ENCODE measurements at places on chromosomes 5 and 9.

DNA sequence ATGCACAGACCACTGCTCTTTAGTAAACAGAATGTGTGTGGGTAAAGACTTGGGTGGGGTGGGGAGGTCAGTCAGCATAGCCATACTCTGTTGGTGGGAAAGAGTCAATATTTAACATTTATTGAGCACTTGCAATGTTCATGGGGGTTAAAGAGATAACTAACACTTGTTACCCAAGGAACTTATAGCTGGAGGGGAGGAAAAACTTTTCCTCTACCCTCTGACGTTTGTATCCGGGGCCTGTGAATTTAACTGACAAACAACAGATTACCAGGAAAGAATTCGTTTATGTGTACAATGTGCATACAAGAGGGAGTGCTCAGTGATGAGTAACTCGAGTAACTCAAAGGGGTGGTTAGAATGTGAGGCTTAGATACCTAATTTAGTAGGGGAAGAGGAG, 6.8 kb upstream of the CLINT1 start:
- no peak for DNase-seq

DNA sequence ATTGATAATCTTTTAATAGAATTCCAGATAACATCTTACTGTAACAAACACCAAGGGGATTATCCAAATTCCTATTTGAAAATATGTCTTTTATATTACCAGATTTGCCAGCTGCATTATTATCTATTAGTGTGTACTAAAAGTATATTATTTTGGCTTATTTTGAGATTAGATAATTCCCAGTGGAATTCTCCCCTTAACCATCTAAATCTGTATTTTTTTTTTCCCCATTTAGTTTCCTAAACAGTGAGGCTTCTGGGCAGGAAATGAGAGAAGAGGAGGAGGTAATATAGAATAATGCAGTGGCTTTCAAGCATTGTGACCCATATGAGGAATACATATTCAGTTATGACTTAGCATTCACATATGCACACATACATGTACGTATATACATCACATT, 53.5 kb upstream of the ABL1 start:
- DNase-seq = no peak

- DNase-seq = no peak
Observed at GRCh38 chr9:103941104-103941503, 153.0 kb upstream of the SMC2 start.

DNA sequence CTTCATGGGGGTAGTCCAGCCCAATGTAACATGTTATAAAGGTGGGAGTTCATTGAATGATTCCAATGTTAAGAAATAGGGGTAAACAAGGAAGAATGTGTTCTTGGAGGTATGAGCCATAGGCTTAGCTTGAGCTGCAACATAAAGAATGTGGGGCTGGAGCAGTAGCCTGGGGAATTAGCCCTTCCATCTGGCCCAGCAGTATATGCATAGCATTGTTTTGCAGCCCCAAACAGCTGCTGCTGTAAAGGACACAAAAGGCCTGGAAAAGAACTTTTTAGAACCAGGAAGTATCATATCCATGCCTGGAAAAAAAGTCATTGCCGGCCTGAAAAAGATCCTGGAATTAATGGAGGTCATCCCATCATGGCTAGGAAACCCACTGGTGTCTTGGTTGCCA, 55.8 kb upstream of the SMARCA2 start:
- no peak for DNase-seq

DNA sequence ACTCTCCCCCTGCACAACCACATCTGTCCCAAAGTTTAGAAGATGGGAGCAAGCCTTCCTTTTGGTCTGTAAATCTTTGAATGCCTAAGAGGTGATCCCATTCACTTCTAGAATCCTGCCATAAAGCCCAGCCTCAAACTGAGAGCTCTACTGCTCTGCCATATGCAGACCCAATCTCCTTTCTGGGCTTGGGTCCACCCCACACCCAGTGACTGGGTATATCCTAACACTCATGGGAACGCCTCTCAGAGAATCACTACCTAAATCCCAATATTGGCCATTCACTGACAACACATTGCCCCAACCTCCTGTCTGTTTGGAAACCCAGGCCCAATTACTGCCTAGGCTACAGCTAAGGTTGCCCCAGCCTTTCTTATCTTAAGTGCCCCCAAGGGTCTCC, 90.7 kb downstream of the MAMDC2 start:
- DNase-seq = no peak

GRCh38 chr5:16135003-16135402, 44.6 kb downstream of the MARCHF11 start:
- DNase-seq = no peak

DNA sequence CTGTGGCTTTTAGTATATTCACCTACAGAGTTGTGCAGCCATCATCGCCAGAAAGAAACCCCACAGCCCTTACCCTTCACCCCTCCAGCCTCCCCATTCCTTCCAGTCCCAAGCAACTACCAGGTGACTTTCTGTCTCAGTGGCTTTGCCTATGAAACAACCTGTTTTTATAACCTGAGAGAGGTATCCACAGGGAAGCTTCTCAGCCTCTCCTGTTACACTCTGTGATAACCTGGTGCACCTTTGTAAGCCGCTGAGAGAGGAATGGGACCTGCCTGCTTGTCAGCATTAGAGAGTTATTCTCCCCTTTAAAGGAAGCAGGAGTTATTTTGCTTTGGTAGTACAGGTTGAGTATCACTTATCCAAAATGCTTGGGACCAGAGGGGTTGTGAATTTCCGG, 93.6 kb downstream of the TRIO start:
- DNase-seq = no peak

- no peak for DNase-seq
Observed at GRCh38 chr5:72539038-72539437, 31.8 kb upstream of the ZNF366 start.

DNA sequence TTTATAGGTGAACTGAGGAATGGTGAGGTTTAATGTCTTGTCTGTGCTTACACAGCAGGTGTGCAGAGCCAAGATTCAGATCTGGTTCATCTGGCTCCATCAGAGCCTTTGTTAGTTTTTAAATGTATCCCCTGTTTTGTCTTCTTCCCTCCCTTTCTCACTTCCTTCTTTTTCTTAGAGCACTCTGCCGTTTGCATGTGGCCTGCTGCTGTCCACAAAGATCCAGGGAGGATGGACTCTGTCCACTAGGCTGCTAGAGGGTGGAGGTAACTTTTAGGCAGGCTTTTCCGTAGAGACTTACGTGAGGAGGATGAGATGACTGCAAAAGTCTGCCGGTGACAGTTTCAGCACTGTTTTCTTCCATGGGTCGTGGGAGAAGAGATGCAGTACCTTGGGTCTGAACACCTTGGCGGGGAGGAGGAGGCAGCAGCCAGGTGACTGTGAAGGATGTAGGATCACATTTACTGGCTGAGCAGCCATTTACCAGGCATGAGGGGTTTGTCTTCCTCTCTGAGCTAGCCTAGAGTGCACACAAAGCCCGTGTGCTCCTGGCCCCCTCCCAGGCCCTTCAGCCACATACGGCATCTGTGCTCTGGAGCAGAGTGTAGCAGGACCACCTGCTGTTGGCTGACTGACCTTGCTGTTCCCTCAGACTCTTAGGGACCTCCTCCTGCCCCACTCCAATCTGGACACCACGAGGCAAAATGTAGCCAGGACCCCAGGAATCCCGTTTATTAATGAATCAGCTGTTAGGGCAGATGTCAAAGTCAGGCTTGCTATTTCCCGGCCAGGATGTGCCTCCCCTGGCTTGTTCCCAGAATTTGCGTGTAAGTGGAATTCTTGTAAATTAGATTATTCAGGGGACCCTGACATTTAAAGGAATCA, 1.8 kb downstream of the NTMT1 start:
- DNase-seq = no peak

GRCh38 chr9:107929443-107929842, 439.9 kb upstream of the KLF4 start:
- no peak for DNase-seq
